ENCODE measurements at places on chromosomes 3 and 15. TPM values are rescaled to one million over a fixed set of nuclear protein-coding genes. Genes with fewer than 3 reads are reported as not detected.

DNA sequence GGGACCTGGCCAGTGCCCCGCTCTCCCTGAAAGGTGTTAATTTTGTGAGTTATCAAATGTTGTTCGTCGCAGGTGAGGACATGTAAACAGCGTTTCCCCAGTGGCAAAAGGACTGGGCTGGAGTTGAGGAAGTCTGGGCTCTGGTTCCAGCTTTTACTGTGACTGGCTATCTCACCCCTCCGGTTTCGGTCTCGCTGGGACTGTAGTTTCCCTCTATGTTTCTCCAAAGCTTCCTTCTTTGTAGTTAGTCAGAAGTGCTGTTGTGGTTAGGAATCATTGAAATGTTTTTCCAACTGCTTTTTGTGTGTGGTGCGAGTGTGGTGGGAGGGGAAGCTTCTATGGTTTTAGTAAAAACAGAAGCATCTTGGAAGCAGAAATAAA, 990 bp upstream of the CLDN1 start:
- H3K4me1 ChIP-seq = no peaks in the 10 kb centered on the region
- H3K27me3 ChIP-seq = no peaks in the 10 kb centered on the region
- peak overlapping the region; percentile 83 for H3K27ac ChIP-seq

The TTC21A gene
- 6.2 TPM for total RNA-seq

The CHRD gene
- total RNA-seq = 15.9 TPM

The GOLGA6L7 gene
- total RNA-seq = not detected

DNA sequence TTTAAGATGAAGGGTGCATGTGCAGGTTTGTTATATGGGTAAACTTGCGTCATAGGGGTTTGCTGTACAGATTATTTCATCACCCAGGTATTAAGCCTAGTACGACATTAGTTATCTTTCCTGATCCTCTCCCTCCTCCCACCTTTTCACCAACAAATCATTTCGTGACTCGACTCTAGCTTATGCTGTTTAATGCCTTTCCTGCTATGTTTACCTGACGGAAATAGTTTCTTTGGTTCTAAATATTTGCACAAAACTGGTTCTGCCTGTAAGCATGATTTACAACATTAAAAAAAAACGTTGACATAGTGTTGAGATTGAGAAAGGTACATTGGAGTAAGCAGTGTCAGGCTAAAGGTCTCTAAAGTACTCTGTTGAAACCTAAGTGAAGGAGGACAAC, 2.4 kb downstream of the GNL3 start:
- no peak for DNase-seq
- no peaks in the 10 kb centered on the region for H3K36me3 ChIP-seq
- no peak overlapping the region for H3K27ac ChIP-seq
- no peaks in the 10 kb centered on the region for H3K27me3 ChIP-seq
- no peak overlapping the region for H3K4me3 ChIP-seq

GRCh38 chr15:88630798-88631463, 7.9 kb upstream of the ISG20 start:
- no peak overlapping the region for H3K4me3 ChIP-seq
- H3K27ac ChIP-seq = peak overlapping the region; percentile 32
- no peak for DNase-seq
- H3K4me1 ChIP-seq = no peaks in the 10 kb centered on the region
- H3K36me3 ChIP-seq = no peaks in the 10 kb centered on the region

The RPL29 gene
- 696 TPM for total RNA-seq

DNA sequence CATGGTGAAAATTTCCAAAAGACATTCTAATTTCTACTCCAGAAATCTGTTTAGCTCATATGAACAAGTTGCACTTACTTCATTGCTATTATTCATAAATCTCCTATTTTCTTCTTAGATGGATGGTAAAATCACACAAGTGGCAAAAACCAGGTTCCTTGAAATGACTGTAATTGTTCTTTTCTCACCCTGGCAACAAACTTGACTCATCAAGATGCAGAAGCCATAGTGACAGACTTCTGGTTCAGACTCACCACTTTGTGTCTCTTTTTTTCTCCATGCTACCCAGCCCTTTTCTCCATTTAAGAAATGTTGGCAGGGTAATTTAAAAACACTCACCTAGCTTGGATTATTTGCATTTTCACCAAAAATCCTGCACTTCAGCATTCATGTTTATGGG, 82.1 kb downstream of the LRRC28 start:
- no peak overlapping the region for H3K27ac ChIP-seq
- H3K27me3 ChIP-seq = no peaks in the 10 kb centered on the region
- H3K4me1 ChIP-seq = no peaks in the 10 kb centered on the region
- H3K36me3 ChIP-seq = no peaks in the 10 kb centered on the region
- no peak overlapping the region for H3K4me3 ChIP-seq
- DNase-seq = no peak

GRCh38 chr3:172846103-172846561, 95.6 kb downstream of the ECT2 start:
- H3K4me3 ChIP-seq = no peak overlapping the region
- no peak for DNase-seq
- H3K27ac ChIP-seq = no peak overlapping the region
- H3K36me3 ChIP-seq = no peaks in the 10 kb centered on the region
- H3K4me1 ChIP-seq = no peaks in the 10 kb centered on the region

The HLTF gene
- 50.7 TPM for total RNA-seq

DNA sequence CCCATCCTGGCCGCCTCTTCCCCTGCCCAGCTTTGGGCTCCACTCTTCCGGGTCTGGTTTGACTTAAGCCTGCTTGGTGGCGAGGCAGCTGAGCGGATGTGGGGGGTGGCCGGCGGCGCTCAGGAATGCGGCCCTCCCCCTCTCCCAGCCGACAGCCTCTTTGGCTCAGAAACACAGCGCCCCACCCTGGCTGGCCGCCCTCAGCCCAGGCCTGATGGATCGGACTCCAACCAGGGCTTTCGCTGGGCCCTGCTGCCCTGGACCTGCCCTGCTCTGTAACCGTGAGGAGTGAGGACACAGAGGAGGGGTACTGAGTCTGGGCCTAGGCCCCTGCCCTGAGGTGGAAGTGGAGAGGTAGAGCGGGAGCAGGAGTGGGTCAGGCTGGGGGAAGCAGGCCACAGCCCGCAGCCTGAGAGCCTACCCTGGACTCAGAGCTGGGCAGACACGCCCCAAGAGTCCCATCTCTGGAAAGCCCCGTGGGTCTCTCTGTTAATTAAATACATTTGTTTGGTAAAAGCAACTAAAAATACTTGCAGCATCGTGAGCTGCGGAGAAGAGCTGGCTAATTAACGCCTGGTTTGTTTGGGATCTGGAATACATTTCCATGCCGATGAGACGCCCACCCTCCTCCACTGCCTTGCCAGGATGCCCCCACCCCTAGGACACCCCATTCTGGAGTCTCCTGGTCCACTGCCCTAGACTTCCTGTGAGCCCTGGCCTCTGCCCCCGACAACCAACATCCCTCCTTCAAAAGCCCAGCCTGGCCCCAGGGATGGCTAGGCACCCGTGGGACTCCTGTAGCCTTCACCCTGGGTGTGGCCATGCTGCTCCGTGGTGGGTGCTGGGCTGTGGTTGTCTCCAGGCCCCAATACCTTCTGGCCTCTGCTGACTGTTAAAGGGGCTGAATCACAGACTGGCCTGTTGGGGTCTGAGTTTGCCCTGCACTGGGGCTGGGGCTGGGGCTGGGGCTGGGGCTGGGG, 19.6 kb downstream of the PLXNA1 start:
- H3K36me3 ChIP-seq = no peaks in the 10 kb centered on the region
- H3K27me3 ChIP-seq = no peaks in the 10 kb centered on the region
- peak overlapping the region; percentile 66 for H3K27ac ChIP-seq
- no peak overlapping the region for H3K4me3 ChIP-seq

- no peaks in the 10 kb centered on the region for H3K36me3 ChIP-seq
- H3K4me3 ChIP-seq = no peak overlapping the region
- H3K27ac ChIP-seq = no peak overlapping the region
- no peaks in the 10 kb centered on the region for H3K27me3 ChIP-seq
These were observed 54.2 kb upstream of the RBMS3 start for GRCh38 chr3:29226706-29227105.

DNA sequence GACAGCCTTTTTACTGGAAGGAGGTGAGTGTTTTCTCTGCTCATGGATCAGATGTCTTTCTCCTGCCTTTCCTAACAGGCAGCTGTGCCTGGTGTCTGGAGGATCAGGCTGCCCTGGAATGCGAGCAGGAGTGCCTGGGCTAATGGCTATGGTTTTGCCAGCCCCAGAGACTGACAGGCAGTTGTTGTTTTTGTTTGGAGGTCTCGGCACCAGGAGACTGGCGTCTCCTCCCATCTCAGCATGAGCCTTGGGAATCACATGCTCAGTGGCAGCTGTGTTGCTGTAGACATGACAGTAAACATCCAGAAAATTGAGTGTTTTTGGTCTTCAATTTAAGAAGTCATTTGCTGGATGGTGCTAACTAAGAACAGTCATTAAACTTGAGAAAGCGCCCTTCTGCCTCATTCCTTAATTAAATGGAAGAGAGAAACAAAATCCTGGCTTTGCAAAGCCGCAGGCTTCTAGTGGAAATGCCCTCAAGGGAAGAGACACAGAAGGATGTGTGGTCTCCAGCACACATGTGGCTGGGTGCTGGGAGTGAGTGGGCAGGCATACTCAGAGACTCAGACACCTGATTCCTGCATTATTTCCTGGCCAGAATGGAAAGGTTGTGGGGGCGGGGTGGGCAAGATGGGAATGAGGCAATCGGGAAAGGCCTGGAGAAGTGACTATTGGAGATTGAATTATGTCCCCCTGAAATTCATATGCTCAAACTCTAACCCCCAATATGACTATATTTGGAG, 97.0 kb upstream of the NMNAT3 start:
- no peak for DNase-seq
- no peaks in the 10 kb centered on the region for H3K36me3 ChIP-seq
- no peaks in the 10 kb centered on the region for H3K4me1 ChIP-seq
- no peak overlapping the region for H3K4me3 ChIP-seq
- H3K27me3 ChIP-seq = no peaks in the 10 kb centered on the region

DNA sequence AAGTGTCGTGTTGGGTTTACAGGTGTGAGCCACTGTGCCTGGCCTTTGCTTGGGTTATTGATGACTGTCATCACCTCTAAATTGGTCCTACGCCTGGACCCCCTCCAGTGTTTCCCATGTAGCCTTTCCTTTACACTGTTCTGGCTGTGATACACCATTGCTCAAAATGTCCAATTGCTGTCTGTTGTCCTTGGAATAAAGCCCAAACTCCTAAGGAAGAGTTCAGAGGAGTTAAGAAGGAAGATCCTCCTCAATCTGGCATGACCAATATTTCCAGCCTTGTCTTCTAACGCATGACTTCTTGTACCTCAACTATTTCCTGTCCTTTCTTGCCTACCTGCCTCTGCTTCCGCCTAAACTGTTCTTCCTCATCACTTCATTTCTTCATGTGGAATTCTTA, 113.1 kb downstream of the POLR2M start:
- H3K27ac ChIP-seq = no peak overlapping the region
- DNase-seq = no peak
- no peaks in the 10 kb centered on the region for H3K36me3 ChIP-seq
- no peaks in the 10 kb centered on the region for H3K27me3 ChIP-seq

DNA sequence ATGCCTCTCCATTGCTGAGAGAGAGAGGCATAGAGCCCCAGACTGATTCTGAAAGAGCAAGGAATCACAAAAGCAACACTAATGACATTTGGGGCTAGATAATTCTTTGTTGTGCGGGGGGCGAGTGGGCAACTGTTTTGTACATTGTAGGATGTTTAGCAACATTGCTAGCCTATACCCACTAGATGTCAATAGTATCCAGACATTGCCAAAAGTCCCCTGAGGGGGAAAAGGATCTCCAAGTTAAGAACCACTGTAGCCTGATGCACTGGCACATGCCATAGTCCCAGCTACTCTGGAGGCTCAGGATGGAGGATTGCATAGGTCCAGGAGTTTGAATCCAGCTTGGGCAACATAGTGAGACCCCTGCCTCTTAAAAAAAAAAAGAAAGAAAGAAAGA, 22.8 kb upstream of the GOLM2 start:
- DNase-seq = no peak
- H3K4me1 ChIP-seq = no peaks in the 10 kb centered on the region
- H3K27ac ChIP-seq = no peak overlapping the region
- no peak overlapping the region for H3K4me3 ChIP-seq
- H3K27me3 ChIP-seq = no peaks in the 10 kb centered on the region

- no peak for DNase-seq
- peak overlapping the region; percentile 86 for H3K4me3 ChIP-seq
- H3K36me3 ChIP-seq = no peaks in the 10 kb centered on the region
- no peaks in the 10 kb centered on the region for H3K4me1 ChIP-seq
- H3K27me3 ChIP-seq = no peaks in the 10 kb centered on the region
These were observed 745 bp downstream of the RSL24D1 start for GRCh38 chr15:55195996-55196395.

The MINAR1 gene
- total RNA-seq = 0.43 TPM

- no peaks in the 10 kb centered on the region for H3K36me3 ChIP-seq
- no peak overlapping the region for H3K4me3 ChIP-seq
- H3K27me3 ChIP-seq = no peaks in the 10 kb centered on the region
- H3K4me1 ChIP-seq = no peaks in the 10 kb centered on the region
- no peak overlapping the region for H3K27ac ChIP-seq
- DNase-seq = no peak
These were observed 1209.4 kb downstream of the ROBO2 start for GRCh38 chr3:78249294-78249693.

DNA sequence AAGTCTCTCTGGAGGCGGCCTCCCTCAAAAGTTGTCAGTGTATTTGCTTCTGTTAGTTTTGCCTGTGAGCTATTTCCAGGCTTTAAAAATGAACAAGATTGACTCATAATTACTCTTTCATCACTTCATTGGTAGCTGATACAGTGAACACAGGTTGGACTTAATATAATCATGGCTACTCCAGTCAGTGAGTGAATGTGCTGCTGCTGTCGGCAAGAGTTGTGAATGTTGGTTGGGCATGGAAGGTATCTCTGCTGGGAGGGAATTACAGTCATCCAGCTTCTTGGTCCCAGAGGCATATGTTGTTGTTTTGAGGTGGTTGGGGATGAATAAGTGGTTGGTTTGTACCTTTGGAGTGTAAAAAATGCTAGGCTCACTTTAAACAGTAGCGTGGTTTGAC, 11.5 kb downstream of the TCF12 start:
- no peaks in the 10 kb centered on the region for H3K27me3 ChIP-seq
- H3K27ac ChIP-seq = no peak overlapping the region
- no peak overlapping the region for H3K4me3 ChIP-seq
- H3K4me1 ChIP-seq = no peaks in the 10 kb centered on the region
- DNase-seq = no peak

The ADPRH gene
- 2.6 TPM for total RNA-seq

The STAC gene
- 2.8 TPM for total RNA-seq

GRCh38 chr3:170465955-170466354, 47.3 kb downstream of the CLDN11 start:
- H3K27ac ChIP-seq = no peak overlapping the region
- no peaks in the 10 kb centered on the region for H3K36me3 ChIP-seq
- H3K4me1 ChIP-seq = peaks cover 7% of the 10 kb centered on the region
- H3K4me3 ChIP-seq = no peak overlapping the region

Data from uterus (tissue), 4 donors.